ENCODE measurements at places on chromosomes 7 and 10. TPM values are rescaled to one million over a fixed set of nuclear protein-coding genes. Genes with fewer than 3 reads are reported as not detected.

Gene TOMM7
- 386 TPM for total RNA-seq

Gene GRB10
- 50.2 TPM for total RNA-seq

Gene OR2A7
- total RNA-seq, result 2.2 TPM

GRCh38 chr7:142567201-142568075, 181.8 kb upstream of the PRSS1 start:
- H3K27ac ChIP-seq, result no peak overlapping the region
- H3K4me3 ChIP-seq, result no peak overlapping the region
- no peak for DNase-seq
- H3K27me3 ChIP-seq, result no peaks in the 10 kb centered on the region

DNA sequence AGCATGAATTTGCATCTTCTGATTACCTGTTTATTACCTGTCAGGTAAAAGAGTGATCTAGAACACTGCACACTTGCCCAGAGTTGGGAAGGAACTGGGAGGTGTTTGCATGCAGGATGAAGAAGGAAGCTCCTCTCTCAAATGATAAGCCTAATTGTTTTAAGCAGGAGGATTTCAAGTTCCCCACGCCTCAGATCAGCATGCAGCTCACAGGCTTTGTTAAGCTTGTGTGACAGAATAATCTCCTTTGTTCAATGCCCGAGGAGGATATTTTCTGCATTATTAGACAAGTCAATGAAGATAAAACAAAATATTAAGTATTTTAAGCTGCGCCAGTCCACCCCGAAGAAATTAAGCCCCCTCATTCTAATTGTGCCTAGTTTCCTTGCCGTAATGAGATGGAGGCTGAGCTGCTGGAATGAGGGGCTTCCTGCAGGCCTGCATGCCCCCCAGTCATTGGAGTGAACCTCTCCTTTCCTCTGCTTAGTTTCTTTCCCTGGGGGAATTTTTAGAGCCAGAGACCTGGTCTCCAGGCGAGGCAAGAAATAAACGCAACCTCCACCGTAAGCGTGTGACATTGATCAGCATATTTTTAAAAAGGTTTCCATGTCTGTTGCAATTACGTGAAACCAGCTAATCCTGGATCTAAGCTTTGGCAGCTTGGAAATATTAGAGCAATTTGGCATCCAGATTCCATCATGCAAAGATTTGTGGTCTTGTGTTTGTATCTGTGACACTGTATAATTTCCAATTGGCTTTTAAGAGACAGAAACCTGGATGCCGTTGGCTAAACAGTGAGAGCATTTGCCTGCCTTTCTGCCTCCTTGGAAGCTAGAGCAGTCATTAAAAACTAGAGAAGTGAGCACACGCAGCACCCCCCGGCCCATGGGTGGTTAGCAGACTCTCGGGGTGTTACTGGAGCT, 376.0 kb downstream of the GALNT17 start:
- peak; percentile 83 for DNase-seq
- no peak overlapping the region for H3K27ac ChIP-seq
- H3K4me1 ChIP-seq, result peaks cover 20% of the 10 kb centered on the region
- no peaks in the 10 kb centered on the region for H3K36me3 ChIP-seq

Gene GRM8
- total RNA-seq, result 26.1 TPM

- DNase-seq, result no peak
- no peaks in the 10 kb centered on the region for H3K36me3 ChIP-seq
- H3K4me3 ChIP-seq, result no peak overlapping the region
- no peaks in the 10 kb centered on the region for H3K27me3 ChIP-seq
- peaks cover 5% of the 10 kb centered on the region for H3K4me1 ChIP-seq
Measured at GRCh38 chr10:103911021-103911459, 6.9 kb downstream of the STN1 start.

Gene GTF2IRD2
- 11.4 TPM for total RNA-seq

GRCh38 chr10:34538281-34538829, 276.7 kb downstream of the PARD3 start:
- no peaks in the 10 kb centered on the region for H3K36me3 ChIP-seq
- no peaks in the 10 kb centered on the region for H3K27me3 ChIP-seq
- H3K27ac ChIP-seq, result no peak overlapping the region
- H3K4me3 ChIP-seq, result no peak overlapping the region

Gene CHAT
- 0.61 TPM for total RNA-seq

- no peak overlapping the region for H3K4me3 ChIP-seq
- no peaks in the 10 kb centered on the region for H3K4me1 ChIP-seq
- H3K27me3 ChIP-seq, result no peaks in the 10 kb centered on the region
Measured at GRCh38 chr10:120318862-120319261, 138.2 kb upstream of the PLPP4 start.

GRCh38 chr10:32167450-32167849, 111.2 kb upstream of the KIF5B start:
- H3K4me1 ChIP-seq, result no peaks in the 10 kb centered on the region
- H3K27ac ChIP-seq, result no peak overlapping the region
- DNase-seq, result no peak
- H3K36me3 ChIP-seq, result no peaks in the 10 kb centered on the region
- no peaks in the 10 kb centered on the region for H3K27me3 ChIP-seq
- no peak overlapping the region for H3K4me3 ChIP-seq

DNA sequence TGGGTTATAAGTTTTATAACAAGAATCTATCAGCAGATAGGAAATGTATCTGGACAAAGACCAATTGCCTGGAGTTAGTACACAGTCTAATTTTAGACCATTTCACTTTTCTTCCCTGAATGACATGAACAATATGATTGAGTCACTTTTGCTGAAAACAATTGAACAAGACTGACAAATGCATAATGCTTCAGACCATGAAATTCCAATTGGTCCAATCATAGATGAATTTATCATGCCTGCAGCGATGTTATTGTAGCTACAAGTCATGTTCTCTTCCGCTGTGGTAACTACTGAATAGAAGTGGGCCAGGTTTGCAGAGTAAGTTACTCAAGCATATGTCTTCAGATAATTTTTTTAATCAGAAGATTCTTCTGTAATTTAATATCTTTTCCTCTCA, 73.4 kb downstream of the VSTM2A start:
- no peaks in the 10 kb centered on the region for H3K27me3 ChIP-seq
- H3K4me3 ChIP-seq, result no peak overlapping the region
- no peak for DNase-seq
- H3K27ac ChIP-seq, result no peak overlapping the region

DNA sequence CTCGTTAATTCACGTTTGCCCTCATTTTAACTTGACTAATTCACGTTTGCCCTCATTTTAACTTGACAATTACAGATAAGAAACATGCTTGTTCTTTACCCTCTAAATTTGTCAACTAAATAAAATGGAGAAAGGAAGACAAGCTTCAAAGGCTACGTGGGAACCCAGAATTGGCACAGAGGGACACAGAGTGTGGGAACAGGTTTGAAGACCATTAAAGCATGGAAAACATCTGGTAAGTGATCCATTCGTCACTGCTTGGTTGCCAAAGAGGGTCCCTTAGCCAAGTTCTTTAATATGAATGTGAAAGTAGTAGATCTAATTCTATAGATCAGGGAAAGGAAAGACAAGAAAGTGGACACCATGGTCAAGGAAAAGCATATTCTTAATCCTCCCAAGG, 57.2 kb downstream of the ITIH5 start:
- no peak overlapping the region for H3K4me3 ChIP-seq
- H3K27me3 ChIP-seq, result no peaks in the 10 kb centered on the region
- peak; percentile 36 for DNase-seq
- no peaks in the 10 kb centered on the region for H3K4me1 ChIP-seq

- no peaks in the 10 kb centered on the region for H3K36me3 ChIP-seq
- no peak for DNase-seq
- no peaks in the 10 kb centered on the region for H3K4me1 ChIP-seq
- H3K27ac ChIP-seq, result peak overlapping the region; percentile 4
Measured at GRCh38 chr7:121195874-121196273, 132.9 kb upstream of the WNT16 start.

Gene PLXNA4
- total RNA-seq, result 29.7 TPM

- no peaks in the 10 kb centered on the region for H3K27me3 ChIP-seq
- H3K4me3 ChIP-seq, result no peak overlapping the region
- no peak for DNase-seq
Measured at GRCh38 chr7:29457141-29457561, 106.5 kb upstream of the PRR15 start.

Gene HOXA4
- total RNA-seq, result 1.4 TPM

DNA sequence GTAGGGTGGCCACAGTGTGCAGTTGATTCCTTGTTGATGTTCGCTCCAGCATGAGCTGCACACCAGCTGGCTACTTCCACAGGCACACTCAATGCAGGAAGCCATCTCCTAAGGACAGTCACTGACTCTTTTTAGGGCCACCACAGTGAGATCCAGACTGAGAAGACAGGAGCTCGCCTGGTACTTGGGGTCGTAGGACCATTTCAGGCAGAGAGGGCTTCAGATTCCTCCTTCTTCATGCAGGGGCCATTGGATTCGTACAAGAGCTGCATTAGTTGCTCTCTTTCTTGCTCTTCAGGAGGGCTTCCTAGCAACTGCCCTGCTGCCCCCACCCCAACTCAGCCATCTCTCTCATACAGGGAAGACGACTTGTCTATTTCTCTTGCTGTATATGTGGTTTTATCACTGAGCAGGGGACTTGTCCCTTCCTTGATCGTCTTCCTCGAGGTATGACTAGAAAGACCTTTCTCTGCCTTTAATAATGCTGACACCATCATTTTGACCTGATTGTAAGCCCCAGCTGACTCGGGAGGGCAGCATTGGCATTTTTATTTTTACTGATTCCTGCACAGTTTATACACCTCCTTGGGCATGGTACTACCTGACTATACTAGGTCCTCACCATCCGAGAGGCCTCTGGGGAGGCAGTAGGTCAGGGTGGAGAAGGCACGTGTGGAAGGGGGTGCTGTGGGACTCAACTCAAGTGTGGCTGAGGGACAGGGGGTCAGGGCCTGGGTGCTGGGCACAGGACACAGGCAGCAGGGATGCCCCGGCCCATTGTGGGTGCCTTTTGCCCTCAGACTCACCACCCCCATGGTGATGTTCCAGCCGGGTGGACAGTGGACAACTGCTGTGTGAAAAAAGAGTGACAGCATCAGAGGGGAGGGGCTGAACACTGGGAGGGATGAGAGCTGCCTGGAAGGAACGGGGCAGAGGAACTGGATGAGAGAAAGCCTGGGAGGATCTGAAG, 136.7 kb upstream of the ZNF746 start:
- no peaks in the 10 kb centered on the region for H3K36me3 ChIP-seq
- H3K4me3 ChIP-seq, result no peak overlapping the region
- DNase-seq, result no peak
- H3K4me1 ChIP-seq, result peaks cover 5% of the 10 kb centered on the region
- no peaks in the 10 kb centered on the region for H3K27me3 ChIP-seq

Gene ASAH2
- 3.5 TPM for total RNA-seq

Gene STEAP1
- total RNA-seq, result 1.7 TPM

GRCh38 chr10:17051851-17052250, 77.8 kb downstream of the CUBN start:
- DNase-seq, result no peak
- no peaks in the 10 kb centered on the region for H3K27me3 ChIP-seq
- H3K4me3 ChIP-seq, result no peak overlapping the region
- H3K27ac ChIP-seq, result no peak overlapping the region
- H3K4me1 ChIP-seq, result no peaks in the 10 kb centered on the region
- no peaks in the 10 kb centered on the region for H3K36me3 ChIP-seq

DNA sequence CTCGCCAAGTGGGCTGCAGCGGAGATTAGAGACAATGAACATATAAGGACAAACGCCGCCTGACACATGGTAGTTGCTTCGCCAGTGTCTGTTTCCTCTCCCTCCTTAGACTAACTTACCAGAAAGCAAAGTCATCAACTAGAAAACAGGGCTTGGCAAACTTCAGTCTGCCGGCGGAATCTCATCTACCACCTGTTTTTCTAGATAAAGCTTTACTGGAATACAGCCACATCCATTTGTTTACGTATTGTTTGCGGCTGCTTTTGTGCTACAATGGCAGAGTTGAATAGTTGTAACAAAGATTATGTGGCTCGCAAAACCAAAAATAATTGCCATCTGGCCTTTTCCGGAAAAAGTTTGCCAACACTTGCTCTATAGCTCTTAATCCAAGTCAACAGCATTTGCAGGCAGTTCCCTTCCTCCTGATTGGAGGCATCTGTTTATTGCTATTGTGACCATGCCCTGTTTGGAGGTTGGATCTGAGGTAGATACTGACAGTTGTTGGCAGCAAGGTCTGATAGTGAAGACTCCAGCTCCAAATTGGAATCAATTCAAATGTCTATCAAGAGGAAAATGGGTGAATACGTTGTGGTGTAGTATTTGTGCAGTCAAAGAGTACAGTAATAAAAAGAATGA, 260.6 kb downstream of the POU6F2 start:
- no peak overlapping the region for H3K4me3 ChIP-seq
- no peaks in the 10 kb centered on the region for H3K36me3 ChIP-seq
- no peak overlapping the region for H3K27ac ChIP-seq
- no peaks in the 10 kb centered on the region for H3K4me1 ChIP-seq

Gene PKD2L1
- total RNA-seq, result 0.33 TPM

Gene GIMAP5
- total RNA-seq, result 8.6 TPM

Gene OR9A2
- total RNA-seq, result 0.50 TPM

DNA sequence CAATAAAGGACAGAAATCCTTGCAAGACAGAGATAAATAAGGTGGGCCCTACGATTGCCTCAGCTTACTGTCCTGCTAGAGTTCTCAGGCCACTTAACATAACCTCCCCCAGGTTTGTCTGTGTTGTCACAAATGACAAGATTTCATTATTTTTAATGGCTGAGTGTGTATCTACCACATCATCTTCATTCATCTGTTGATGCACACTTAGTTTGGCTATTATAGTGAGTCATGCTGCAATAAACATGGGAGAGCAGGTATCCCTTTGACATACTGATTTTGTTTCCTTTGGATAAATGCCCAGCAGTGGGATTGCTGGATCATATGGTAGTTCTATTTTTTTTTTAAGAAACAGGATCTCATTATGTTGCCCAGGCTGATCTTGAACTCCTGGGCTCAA, 60.6 kb downstream of the PRTFDC1 start:
- H3K4me3 ChIP-seq, result no peak overlapping the region
- no peaks in the 10 kb centered on the region for H3K4me1 ChIP-seq
- DNase-seq, result no peak
- H3K36me3 ChIP-seq, result no peaks in the 10 kb centered on the region

Gene ASB10
- not detected for total RNA-seq

- H3K36me3 ChIP-seq, result peaks cover 49% of the 10 kb centered on the region
- H3K4me3 ChIP-seq, result no peak overlapping the region
- no peak overlapping the region for H3K27ac ChIP-seq
- no peak for DNase-seq
- no peaks in the 10 kb centered on the region for H3K27me3 ChIP-seq
Measured at GRCh38 chr7:132181371-132181770, 394.9 kb downstream of the PLXNA4 start.

DNA sequence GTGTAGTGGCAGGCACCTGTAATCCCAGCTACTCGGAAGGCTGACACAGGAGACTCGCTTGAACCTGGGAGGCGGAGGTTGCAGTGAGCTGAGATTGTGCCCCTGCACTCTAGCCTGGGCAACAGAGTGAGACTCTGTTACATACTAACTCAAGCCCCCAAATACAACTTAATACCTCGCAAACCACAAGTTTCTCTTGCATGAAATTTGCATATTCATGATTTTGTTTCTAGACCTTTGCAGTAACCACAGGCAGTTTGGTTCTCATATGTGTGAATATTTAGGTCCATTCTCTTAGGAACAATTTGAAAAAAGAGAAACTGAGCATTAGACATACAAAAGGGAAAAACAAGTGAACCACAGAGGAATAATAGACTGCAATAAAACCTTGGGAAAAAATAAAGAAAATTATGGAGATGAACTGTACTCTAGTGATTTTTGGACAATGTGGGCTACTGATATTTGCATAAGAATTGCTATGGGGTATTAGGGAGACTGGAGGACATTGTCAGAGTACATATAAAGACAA, 77.0 kb downstream of the ZNF277 start:
- peaks cover 4% of the 10 kb centered on the region for H3K4me1 ChIP-seq
- no peak for DNase-seq
- no peaks in the 10 kb centered on the region for H3K36me3 ChIP-seq
- H3K27ac ChIP-seq, result no peak overlapping the region

GRCh38 chr10:95513941-95514392, 47.2 kb downstream of the SORBS1 start:
- peak overlapping the region; percentile 59 for H3K27ac ChIP-seq
- H3K36me3 ChIP-seq, result no peaks in the 10 kb centered on the region
- no peak overlapping the region for H3K4me3 ChIP-seq
- H3K4me1 ChIP-seq, result peaks cover 40% of the 10 kb centered on the region

Gene GJD4
- total RNA-seq, result 0.20 TPM
